Calu3 (cell line): ENCODE measurements at places on chromosomes 3 and 15. TPM values are rescaled to one million over a fixed set of nuclear protein-coding genes. Genes with fewer than 3 reads are reported as not detected.

- peak; percentile 20 for DNase-seq
Measured at GRCh38 chr15:31228980-31229826, 97.4 kb upstream of the KLF13 start.

- DNase-seq, result peak; percentile 63
Measured at GRCh38 chr15:74958320-74958907, 1.8 kb upstream of the RPP25 start.

- no peak for DNase-seq
Measured at GRCh38 chr15:28876845-28877185, 9.0 kb upstream of the APBA2 start.

BSN gene
- 0.71 and 0.92 TPM in 2 replicates for total RNA-seq

DNA sequence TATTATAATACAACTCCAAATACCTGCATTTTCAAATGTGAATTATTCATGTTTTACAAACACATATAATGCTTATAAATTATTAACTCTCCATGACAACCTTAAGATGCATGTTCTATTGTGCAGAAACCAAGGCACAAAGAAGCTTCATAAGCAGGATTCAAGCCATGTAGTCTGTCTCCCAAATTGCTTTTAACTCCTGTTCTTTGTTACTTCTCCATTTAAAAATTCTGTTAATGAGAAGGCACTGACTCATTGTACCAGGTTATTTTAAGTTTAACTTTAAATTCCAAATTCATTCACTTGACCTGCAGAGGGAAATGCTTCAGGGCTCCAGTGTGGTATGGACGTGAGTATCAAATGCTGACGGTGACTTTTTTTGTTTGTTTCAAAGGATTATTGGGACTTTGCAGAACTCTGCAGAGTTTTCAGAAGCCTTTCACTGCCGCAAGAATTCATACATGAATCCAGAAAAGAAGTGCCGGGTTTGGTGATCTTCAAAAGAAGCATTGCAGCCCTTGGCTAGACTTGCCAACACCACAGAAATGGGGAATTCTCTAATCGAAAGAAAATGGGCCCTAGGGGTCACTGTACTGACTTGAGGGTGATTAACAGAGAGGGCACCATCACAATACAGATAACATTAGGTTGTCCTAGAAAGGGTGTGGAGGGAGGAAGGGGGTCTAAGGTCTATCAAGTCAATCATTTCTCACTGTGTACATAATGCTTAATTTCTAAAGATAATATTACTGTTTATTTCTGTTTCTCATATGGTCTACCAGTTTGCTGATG, 100.0 kb downstream of the MME start:
- DNase-seq, result no peak

GOLGA8Q gene
- not detected in 2 replicates for total RNA-seq

GRCh38 chr3:12753275-12754028, 5.6 kb downstream of the TMEM40 start:
- DNase-seq, result peak; percentile 73

EAF2 gene
- total RNA-seq, result 4.7 and 4.9 TPM in 2 replicates

DNA sequence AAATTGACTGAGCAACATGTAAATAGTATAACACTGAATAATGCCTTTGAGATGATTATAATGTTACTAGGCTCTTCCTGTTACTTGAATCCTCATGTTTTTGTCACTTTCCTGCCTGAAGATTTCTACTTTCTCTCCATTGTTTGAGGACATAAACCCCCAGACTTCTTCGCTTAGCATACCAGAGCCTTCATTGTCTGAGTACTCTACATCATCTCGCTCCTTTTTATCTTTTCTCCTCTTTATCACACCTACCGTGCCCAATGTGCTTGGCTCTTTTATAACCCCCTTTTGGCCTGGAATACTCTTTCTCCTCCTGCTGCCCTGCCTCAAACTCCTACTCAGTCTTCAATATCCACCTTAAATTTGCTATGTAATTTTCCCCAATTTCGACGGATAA, 30.3 kb upstream of the MGA start:
- DNase-seq, result no peak

DNA sequence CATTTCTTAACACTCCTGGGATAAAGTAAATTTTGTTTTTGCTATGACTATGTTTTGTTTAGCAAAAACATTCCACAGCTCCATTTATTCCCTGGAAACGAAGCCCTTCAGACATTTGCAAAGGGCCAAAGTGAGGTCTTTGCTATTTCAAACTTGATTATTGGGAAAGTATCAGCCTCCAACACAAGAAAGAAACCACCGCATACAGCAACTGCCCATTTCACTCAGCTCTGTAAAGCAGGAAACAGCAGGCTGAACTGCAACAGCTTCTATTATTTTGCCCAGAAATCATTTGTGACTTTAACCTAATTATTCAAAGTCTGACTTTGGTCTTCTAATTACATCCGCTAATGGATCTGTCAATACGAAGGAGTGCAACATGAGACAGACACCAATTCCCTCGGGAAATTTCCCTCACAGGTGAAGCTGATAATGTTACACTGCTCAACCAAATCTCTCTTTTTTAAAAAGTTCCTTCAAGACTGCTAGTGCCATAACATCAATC, 72.1 kb downstream of the RFTN1 start:
- no peak for DNase-seq

GRCh38 chr3:154548341-154548740, 118.4 kb upstream of the GPR149 start:
- DNase-seq, result no peak

GRCh38 chr15:74297887-74298286, 61.8 kb downstream of the CCDC33 start:
- no peak for DNase-seq

GRCh38 chr3:16280671-16281070, 15.7 kb downstream of the OXNAD1 start:
- no peak for DNase-seq

ARPIN gene
- total RNA-seq, result 19.1 and 20.1 TPM in 2 replicates

DNA sequence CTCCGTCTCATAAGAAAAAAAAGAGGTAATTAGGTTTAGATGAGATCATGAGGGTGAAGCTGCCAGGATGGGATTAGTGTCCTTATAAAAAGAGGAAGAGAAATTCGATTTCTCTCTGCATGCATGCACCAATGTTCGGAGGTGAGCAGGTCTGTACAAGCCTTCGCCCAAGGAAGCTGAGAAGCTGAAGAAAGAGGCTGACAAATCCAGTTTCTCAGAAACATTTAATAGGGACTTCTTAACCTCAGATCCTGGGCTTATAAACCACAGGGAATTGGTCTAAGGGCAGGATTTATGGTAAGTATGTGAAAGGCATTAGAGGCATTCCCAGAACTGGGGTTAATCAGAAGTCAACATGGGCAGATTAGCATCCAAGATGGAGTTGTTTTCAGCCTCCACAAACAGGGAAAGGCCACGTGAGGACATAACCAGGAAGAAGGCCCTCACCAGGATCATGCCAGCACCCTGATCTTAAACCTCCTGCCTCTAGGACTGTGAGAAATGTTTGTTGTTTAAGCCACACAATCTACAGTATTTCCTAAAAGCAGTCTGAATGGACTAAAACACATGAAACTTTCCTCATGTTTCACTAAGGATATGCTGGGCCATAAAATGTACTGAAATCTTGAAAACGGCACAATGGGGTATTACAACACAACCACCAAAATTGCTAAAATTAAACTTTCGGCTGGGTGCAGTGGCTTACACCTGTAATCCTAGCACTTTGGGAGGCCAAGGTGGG, 11.3 kb downstream of the SHISA5 start:
- no peak for DNase-seq

DNA sequence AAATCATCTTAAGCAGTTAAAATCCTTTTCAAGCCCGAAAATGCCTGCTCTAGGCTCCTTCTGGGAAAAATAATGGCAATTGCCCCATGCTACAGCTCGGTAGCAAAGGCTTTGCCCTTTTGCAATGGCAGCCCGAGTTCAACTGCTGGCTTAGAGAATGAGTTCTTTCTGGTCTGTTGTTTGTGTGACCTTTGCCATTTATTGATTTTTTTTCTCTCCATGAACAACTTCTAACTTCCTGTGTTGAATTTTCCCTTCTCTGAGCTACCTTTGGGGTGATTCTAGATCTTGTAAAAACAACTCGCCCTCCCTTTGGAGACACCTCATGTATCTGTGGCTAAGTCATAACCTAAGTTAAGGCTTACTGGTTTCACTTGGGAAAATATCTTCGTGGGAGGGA, 139.3 kb downstream of the PLCH1 start:
- DNase-seq, result peak; percentile 43

DNA sequence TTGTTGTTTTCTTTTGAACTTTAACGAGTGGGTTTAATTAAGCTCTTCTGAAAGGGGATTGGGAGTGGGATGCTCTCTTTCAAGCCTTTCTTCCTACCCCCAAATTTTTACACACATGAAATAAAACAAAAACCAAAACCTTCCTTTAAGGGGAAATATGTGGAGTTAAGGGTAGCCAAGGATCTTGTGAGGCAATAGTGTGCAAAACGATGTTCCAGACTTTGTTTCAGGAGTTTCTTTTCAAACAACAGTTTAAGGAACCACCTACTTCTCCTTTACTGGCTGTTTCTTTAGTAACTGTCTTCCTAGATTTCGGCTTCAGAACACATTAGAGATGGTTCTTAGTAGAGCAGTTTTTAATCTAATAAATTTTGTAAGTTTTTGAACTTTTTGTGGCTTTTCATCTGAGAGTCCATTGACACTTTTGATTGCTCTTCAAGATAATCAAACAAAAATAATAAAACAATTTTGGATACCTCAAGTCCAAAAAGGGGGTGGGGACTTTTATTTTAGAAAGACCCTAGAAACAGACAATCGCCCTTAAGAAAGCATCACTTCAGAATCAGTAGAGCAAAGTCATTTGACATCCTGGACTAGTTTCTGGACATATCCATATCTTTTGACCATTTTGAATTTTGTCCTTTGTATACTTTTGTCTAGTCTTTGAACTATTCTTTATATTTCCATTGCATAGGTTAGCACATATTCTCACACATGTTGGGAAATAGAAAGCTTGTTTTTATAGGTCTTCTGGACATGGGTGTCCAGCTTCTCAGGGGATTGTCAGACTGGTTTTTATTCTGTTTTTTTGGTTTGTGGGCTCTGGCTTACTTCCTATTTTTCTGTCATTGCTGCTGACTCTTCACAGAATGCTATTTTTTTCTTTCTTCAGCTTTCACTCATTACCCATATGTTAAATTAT, 6.0 kb downstream of the DIPK2A start:
- DNase-seq, result no peak

ATOSA gene
- total RNA-seq, result 21.8 and 22.2 TPM in 2 replicates

GRCh38 chr15:67150023-67150860, 84.8 kb downstream of the SMAD3 start:
- peak; percentile 92 for DNase-seq

- DNase-seq, result no peak
Measured at GRCh38 chr3:49238274-49239127, 38.5 kb downstream of the C3orf62 start.

DNA sequence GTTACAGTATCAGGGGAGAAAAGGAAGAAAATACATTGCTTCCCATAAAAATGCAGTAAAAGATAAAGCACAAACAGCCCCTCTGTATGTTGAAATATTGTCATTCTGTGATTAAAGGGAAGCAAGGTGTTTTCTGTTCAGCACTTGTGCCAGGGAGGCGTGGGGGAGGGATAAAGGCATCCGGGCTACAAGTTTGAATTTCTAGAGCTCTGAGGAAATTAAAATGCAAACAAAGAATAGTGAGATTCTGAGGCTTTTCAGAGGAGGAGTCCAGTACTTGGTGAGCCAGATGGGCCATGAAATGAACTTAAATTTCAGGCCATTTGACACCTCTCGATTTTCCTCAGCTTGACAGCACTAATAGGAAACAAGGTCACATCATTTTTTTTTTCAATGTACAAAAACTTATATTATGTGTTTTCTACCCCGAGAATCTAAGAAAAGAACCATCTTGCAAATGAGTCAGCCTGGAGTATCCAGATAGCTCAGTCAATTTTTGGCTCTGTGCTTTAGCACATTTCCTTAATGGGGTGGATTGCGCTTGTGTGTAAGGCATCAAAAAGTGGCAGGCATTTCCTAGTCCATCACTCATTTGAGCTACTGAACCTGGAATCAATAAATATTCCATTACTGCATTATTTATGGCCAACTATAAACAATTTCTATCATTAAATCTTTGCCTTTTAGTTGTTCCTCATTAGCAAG, 640.8 kb upstream of the TBL1XR1 start:
- no peak for DNase-seq

- peak; percentile 91 for DNase-seq
Measured at GRCh38 chr3:184133840-184134745, 1.1 kb upstream of the EIF2B5 start.

LRTM1 gene
- total RNA-seq, result not detected in 2 replicates

MELTF gene
- 29.8 and 39.0 TPM in 2 replicates for total RNA-seq

GRCh38 chr15:100849021-100849854, 30.4 kb upstream of the ALDH1A3 start:
- peak; percentile 93 for DNase-seq

CPN2 gene
- not detected in 2 replicates for total RNA-seq

DNA sequence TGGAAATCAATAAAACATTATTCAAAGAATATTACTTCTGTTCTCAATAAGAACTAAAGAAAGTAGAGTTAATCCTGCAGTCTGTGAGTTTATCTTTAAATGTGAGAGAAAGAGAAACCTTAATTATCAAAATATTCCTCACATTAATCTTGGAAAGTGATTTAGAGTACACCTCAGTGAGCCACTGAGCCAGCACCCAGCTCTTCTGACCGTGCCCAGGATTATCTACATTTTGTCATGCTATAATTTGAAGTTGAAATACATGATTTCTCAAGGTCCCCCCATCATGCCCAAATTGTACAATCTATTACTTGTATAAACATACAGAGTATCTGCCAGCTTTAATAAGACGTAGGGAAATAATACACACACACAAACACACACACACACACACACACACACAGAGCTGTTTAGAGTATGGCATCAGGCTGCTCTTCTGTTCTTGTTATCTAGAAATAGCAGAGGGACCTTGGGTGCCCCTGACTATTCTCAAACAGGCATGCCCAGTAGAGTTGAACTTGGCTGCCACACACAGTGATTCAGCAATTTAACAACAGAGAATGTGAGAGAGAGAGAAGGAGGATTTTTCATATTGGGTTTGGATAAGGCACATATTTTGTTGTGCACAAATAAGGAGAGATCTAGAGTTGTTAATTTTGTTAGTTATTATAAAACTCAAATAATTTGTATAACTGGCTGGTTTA, 74.4 kb downstream of the P2RY1 start:
- DNase-seq, result no peak

C3orf22 gene
- total RNA-seq, result not detected in 2 replicates

GRCh38 chr3:114356066-114356465, 62.2 kb downstream of the TIGIT start:
- DNase-seq, result no peak

GRCh38 chr3:108477511-108478147, 32.8 kb downstream of the MYH15 start:
- peak; percentile 58 for DNase-seq

SLC22A14 gene
- 1.8 and 2.1 TPM in 2 replicates for total RNA-seq

PLSCR2 gene
- 2.9 and 5.1 TPM in 2 replicates for total RNA-seq

DNA sequence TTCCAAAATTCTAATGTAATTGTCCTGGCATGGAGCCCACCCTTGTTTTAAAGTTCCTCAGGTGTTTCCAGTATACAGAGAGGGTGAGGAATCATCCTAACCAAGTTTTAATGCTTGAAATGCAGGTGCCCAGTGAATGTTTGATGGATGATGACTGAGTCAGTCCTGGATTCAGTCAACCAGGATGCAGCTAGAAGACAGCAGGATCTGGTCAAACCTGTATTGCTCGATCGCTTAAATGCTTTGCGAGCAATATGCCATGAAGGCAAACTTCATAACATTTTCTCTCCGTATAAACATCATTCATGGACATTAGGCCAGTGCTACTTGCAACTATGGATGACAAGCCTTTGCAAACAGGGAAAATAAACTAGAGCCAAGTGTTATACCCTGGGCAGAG, 591.2 kb downstream of the RSL24D1 start:
- DNase-seq, result no peak
